HCEC 1CT (cell line): ENCODE measurements at places on chromosomes 3 and 15.
A peak's percentile ranks its signal among the peaks of the same experiment; 100 is the strongest.

- DNase-seq = no peak
Measured at GRCh38 chr3:40524222-40524567, 565 bp upstream of the ZNF621 start.

- DNase-seq = no peak
Measured at GRCh38 chr3:122825460-122825859, 30.6 kb downstream of the SLC49A4 start.

DNA sequence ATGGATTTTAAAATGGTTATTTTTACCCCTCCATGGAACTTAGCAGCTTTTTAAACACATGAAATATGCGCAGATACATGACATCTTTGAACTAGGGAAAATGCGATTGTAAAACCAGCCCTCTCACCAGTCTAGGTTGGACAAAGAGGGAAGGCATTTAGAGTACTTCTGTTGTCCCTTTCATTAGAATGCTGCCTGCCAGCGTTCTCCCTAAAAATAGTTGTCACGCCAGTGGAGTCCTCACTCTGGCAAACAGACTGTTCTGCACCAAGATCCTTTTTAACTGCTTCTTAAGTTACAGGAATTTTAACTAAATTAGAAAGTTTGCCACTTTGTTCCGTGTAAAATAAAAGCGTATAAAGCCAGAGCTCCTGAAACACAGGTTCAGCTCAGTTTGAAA lies 295.3 kb downstream of the VPS13C start:
- no peak for DNase-seq

DNA sequence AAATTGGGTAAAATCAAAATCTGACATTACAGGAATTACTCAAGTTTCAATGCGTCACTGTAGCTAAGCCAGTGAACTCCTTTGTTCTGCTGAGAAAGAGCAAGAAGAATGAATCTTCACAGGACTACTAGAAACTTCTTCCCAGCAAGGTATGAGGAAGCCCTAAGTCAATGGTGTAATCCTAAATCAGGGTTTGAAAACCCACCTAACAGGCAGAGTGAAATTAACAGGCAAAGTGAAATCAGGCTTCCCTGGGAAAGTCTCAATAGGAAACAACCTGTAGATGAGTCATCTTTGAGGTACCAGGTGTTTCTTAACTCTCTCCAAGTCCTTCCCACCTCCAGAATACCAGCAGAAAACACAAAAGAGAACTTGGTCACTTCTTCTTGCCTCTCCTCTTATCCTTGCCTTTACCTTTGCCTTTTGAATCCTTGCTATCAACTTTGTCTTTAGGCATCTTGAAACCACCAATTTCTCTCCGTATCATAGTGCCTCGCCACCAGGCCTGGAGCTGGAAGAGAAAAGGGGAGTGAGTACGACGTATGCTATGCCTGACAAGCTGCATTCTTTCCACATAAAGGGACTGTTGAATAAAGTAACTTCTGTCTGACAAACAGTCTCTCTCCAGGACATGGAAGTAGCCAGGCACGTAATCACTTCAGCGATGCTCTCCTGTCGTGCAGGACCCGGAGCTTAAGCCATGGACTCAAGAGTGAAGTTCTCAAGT lies 60.6 kb upstream of the RPL35A start:
- DNase-seq = no peak

GRCh38 chr3:53709860-53710674 lies 136.2 kb downstream of the CHDH start:
- DNase-seq = peak; percentile 38

DNA sequence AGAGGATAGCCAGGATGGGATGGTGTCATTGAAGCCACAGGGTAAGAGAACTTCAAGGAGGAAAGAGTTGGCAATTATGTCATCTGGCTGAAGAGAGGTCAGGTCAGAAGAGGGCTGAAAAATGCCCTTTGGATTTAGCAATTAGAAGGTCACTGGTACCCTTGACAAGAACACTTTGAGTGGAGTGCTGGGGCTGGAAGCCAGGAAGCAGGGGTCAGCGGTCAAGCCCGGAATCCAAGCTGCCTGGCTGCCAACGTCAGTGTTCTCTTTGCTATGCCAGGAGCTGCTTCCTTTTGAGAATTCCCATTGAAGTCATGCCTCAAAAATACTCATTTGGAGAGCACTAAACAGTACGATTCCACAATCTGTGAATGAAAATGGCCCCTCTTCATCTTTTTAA lies 386.5 kb downstream of the SHQ1 start:
- no peak for DNase-seq

GRCh38 chr3:188487652-188488051 lies 333.7 kb downstream of the LPP start:
- no peak for DNase-seq

GRCh38 chr3:48595075-48595525 lies at the start of gene COL7A1:
COL7A1 (minus strand) TSS chr3:48595329; CDS start chr3:48595159, 170 bp downstream.
- no peak for DNase-seq

GRCh38 chr3:138371070-138371965 lies 22.9 kb downstream of the MRAS start:
- no peak for DNase-seq

DNA sequence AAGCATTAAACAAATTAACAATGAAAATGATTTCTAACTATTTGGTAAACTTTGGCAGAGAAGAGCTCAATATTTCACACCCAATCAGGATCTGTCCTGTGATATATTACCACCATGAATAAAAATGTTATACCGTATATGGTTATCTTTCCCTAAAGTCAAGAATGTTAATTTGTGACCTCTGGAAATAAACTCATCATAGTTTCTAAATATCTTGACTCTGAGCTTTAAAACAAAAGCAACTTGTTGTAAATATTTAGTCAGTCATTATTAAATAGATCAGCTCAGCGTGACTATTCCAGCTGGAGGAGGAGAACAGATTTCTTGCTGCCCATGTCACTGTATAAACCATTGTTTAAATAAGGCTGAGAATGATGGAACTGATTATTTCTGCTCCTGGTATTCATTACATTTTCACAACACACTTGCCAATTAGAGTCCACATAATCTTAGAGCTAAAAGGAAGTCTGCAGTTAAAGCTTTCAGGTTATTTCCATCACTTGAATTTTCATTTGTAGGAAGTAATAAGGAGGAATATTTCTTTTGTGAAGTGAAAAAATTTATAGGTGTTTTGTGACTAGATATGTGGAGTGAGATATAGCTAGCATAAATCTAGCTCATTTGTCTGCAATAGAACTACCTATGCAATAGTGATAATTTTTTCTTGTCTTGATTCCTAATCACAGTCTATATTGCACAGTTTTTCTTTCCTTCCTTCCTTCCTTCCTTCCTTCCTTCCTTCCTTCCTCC lies 106.5 kb upstream of the P2RY1 start:
- no peak for DNase-seq

- peak; percentile 56 for DNase-seq
Measured at GRCh38 chr3:58683466-58683865, 16.9 kb upstream of the FAM3D start.

- DNase-seq = no peak
Measured at GRCh38 chr3:123096126-123096525, 29.3 kb downstream of the PDIA5 start.

- peak; percentile 5 for DNase-seq
Measured at GRCh38 chr15:27844018-27844666, 255.0 kb downstream of the OCA2 start.

- DNase-seq = no peak
Measured at GRCh38 chr3:177529716-177530335, 332.5 kb upstream of the TBL1XR1 start.

- no peak for DNase-seq
Measured at GRCh38 chr15:37940876-37941275, 6.4 kb downstream of the TMCO5A start.

DNA sequence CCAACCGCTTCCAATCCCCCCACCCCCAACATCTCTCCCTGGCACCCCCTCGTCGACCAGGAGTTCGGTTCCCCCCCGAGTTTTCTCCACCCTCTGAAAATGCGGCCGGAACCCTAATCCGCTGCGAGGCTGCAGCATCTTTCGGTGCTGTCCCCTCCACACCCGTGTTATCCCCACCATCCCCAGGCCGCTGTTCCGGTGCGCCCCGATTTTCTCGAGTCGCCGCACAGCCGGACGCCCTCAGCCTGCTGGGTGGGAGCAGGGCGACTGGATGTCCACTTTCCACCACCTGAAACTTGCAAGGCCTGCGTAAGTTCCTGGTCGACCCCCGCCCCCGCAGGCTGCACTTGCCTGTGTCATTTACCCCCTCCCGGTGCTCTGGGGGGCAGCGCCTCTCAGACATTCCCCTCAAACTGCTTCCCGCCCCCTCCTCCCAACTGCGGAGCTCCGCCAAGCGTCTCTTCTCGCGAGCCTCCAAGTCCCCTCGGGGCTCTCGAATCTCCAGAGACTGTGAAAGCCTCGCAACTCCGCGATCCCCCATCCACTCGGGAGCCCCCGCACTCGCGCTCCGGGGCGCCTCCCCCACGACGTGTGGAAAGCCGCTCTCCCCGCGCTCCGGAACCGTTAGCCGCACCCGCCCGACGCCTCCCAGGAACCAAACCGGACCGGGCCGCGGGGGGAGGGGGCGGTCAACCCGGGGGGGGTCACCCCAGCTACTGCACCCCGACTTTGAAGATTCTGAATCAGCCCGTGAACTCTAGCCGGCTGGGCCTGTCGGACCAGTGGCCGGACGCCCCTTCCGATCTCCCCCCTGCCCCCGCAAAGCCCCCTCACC lies 566 bp downstream of the ETV5 start:
- DNase-seq = peak; percentile 61

DNA sequence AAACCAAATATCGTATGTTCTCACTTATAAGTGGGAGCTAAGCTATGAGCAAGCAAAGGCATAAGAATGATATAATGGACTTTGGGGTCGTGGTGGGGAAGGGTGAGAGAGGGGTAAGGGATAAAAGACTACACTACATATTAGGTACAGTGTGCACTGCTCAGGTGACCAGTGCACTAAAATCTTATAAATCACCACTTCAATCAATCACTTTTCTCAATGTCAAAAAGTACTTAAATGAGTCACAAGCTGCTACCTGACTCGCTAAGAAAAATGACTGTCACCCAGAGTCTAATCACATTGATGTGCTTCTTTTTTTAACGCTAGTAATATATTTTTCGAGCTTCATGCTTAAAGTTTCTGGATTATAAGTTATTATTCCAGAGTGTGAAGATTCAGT lies 95.5 kb downstream of the CBLB start:
- DNase-seq = no peak

- no peak for DNase-seq
Measured at GRCh38 chr3:124313621-124314020, 321.7 kb upstream of the ROPN1 start.

DNA sequence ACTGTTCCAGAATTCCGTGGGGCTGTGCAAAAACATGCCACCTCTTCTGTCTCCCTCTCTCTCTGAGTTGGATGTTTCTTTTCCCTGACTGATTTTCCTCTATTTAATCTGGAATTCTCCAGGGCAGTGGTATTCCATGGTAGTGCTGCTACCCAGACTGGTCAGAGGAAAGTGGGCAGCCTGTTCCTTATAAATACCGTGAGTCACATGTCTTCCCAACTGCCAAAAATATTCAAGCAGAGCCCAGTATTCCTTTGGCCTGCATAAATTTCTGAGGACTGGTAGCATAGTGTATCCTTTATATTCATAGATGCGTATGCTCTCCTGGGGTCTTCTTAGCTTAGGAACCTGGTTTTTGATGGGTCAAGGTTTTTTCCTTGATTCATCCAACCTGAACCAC lies 40.9 kb downstream of the CEMIP start:
- no peak for DNase-seq

DNA sequence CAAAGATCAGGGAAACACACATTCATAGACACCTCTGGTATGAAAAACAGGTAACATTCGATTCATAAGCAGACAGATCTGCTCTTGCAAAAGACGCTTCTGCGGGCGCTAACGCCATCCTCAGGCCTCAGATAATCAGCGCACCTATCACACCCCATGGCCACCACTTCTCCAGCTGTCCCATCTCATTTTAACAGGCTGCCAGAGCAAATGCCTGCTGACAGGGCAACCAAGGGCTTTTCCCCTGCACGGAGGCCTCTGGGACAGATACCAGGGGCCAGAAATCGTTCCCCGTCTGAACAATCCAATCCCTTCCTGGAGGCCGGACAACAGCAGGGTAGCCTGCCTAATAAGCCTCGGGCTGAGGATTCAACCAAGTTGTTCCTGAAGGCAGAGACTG lies 15.2 kb downstream of the ABCC5 start:
- no peak for DNase-seq

GRCh38 chr15:41022487-41023090 lies 69.3 kb downstream of the CHAC1 start:
- peak; percentile 71 for DNase-seq

- DNase-seq = peak; percentile 69
Measured at GRCh38 chr3:41265011-41265545, 65.8 kb downstream of the CTNNB1 start.

DNA sequence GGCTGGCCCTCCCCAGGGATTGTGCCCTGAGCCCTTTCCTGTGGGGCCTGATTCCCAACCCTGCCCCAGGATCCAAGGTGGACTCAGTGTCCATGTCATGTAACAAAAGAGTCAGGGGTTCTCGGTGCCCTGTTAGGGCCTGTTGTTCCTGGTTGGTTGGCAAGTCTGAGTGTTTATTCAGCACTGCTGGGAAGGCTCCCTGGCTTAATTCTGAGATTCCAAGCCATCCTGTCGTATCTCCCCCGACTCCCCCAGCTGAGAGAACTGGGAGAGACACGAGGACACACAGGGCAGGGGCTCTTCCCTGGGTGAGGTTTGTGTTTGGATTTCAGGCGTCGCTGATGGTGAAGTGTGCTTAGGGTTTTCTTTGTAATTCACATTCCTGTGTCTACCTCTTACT lies 78.3 kb downstream of the EEFSEC start:
- no peak for DNase-seq

DNA sequence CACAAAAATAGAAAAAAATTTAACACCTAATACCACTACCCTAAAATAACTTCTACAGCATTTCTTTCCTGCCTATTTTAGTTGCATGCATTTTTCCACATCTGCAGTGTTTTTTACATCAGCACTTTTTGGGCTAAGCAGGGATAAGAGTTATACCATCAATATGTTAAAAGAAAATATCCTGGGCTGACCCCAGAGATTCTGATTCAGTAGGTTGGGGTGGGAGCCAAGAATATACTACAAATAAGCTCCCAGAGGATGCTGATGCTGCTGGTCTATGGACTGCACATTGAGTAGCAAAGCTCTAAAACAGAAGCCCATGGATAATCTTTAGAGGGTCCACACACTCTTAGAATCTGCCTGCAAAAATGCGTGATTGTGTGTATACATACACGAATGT lies 14.8 kb downstream of the FYCO1 start:
- DNase-seq = no peak

DNA sequence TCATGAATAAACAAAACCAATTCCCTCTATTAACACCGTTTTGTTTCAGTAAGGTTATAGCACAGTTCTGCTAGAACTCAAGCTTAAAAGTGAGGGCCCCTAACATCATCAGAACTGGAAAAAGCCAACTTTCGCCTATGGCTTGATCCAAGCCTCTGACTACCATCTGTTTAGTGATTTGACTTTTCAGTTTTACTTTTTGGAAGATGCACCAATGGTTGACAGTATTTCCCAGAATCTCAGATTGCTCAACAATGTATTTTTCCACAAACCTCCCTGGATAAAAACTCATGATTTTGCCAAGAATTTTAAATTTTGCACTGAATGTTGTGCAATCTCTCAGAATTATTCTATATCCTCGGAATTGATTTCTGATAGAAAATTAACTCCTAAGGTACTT lies 190.7 kb downstream of the LSAMP start:
- DNase-seq = no peak
